ENCODE measurements at places on chromosomes 2 and 18. TPM values are rescaled to one million over a fixed set of nuclear protein-coding genes. Genes with fewer than 3 reads are reported as not detected.

DNA sequence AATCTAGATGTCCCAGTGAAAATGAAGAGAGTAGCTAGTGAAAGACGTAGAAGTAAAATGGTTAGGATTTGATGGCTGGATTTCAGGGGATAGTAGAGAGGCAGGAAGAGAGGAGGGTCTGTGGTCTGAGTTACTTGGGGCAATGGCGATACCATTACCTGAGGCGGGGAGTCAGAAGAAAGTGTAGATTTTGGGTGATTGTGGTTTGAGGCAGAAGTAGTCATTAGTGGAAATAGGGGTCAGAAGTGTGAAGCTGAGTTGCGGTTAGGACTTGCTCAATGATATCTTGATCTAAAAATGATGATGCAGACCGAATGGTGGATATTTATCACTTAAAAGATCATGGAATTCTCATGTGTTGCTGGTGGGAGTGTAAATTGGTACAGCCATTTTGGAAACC, 41.0 kb downstream of the CEP192 start:
- DNase-seq = no peak

DNA sequence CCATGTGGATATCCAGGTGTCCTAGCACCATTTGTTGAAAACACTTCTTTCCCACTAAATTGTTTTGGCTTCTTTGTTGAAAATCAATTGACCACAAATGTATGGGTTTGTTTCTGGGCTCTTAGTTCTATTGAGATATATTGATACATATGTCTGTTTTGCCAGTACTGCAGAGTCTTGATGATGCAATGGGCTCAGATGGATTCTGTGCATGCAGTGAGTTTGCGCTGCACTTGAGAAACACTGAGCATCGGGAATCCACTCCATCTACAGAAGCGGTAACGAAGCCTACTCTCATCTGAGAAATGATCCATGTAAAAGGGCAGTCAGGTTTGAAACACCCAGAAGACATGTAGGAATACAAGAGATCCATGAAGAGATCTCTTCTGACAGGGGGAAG, 21.9 kb upstream of the DNAJC10 start:
- DNase-seq = no peak

- DNase-seq = no peak
These were observed 7.3 kb downstream of the GATA6 start for GRCh38 chr18:22176420-22177326.

- DNase-seq = no peak
These were observed 85.7 kb upstream of the ODC1 start for GRCh38 chr2:10533811-10534321.

DNA sequence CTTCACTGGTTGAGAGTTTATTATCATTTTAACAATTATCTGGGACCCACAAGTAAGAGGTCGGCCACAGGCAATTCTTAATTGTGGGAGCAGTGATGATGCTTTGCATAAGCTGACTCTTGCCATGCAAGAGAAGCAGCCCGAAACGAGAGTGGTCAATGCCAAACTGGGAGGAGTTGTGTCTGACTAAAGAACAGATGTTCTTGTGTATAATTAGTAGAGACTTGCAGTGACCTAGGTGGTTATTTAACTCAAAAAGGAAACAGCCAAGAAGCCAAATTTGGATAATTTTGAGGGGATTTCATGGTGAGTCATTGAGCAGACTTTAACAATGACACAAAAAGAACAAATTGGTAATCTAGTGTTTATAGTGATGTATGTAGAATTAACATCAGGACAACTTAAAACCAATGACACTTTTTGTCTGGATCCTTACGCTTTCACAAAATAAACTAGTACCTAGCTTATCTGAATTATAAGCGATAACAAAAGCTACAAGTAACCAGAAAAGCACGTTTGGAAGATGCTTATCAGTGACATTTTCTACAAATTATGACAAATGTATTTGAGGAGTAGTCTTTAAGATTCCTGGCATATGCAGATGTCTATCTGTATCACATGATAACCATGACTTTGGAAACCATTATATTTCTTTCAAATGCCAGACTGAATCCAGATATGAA, 184.7 kb upstream of the DLGAP1 start:
- DNase-seq = no peak

GRCh38 chr18:7273301-7273921, 42.5 kb downstream of the LRRC30 start:
- peak; percentile 26 for DNase-seq

DNA sequence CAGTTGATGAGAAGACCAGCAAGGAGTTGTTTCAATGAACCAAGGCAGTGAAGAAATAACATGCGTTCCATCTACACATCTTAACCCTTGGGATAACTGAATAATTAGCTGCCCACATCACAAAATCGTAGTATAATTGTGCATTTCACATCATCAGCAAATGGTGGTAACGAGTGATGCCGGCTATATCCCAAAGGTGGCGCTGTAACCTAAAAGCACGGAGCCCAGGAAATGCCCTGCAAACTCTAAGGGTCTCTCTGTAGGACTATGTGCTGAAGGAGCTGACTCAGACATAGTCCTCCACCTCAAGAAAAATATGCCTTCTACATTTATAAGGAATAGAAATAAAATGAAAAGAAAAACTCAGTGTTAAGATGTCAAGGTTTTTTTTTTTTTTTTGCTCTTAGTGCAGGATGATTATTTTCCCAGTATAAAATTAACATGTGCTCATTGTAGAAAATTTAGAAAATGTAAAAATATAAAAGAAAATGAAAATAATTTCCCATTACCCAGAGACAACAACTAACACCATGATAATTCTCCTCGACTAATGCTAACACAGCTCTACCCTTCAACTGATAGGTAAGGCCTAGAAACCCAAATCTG, 23.1 kb upstream of the DSG3 start:
- peak; percentile 62 for DNase-seq

- DNase-seq = no peak
These were observed 67.0 kb downstream of the MAP4K3 start for GRCh38 chr2:39370101-39370500.

SIX2 gene
- total RNA-seq = not detected

NT5DC4 gene
- total RNA-seq = not detected

DAW1 gene
- not detected for total RNA-seq

TPRKB gene
- 24.4 TPM for total RNA-seq

CCDC150 gene
- total RNA-seq = 1.6 TPM
